ENCODE measurements at places on chromosomes 4 and X.
A peak's percentile ranks its signal among the peaks of the same experiment; 100 is the strongest.

- no peak for DNase-seq
These were observed 85.6 kb upstream of the EFHC2 start for GRCh38 chrX:44428989-44429627.

DNA sequence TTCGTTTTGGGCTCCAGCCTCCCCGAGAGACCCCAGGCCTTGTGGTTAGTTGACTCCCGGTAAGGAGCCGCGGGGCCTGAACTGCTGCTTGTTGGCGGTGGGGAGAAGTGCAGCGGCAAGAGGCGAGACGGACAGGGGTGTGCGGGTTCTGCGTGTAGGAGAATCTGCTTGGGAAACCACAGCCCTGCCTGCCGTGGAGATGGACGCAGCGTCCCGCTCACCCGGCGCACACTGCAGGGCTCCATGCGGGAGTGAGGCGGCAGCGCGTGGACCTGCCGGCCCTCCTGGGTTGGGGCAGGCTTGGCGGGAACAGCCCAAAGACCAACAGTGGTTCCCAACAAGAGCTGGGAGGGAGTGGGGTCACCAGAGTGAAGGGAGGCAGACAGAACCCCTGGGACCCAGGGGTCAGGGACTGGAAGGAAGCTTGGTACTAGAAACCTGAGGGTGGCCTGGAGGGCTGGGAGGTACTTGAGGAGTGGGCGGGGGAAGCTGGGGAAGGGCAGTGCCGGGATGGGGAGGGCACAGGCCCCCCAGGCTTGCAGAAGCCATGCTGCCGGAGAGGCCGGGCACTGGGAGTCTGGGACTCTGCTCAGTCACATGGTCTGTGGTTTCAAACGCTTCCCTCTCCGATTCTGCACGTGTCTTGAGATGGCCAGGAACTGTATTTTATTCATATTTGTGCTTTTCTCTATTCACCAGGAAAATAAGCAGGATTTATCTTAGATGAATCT is 70.8 kb downstream of the RGS12 start:
- DNase-seq = no peak

- DNase-seq = no peak
These were observed 138.6 kb upstream of the SFRP2 start for GRCh38 chr4:153927451-153927850.

- DNase-seq = no peak
These were observed 3.9 kb upstream of the LDOC1 start for GRCh38 chrX:141180851-141181250.

GRCh38 chr4:76090241-76090691 is 15.8 kb downstream of the ART3 start:
- DNase-seq = peak; percentile 33

DNA sequence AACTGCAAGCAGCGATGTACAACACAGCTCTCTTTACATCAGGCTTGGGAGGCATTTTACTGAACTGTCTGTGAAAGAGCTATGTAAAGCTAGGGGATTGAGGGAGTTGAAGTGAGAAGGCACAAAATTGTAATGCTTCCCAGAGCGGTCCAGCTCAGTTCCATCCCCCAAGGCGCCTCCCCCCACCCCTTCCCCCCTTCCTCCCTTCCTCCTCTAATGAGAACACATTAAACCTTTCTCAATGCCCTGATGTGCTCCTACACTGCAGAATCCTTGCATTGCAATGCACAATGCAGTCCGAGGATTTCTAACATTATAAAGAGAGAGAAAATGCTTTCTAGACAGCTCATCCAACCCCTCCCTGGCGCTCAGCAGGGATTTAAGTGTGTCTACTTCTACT is 73.9 kb downstream of the CXXC4 start:
- DNase-seq = peak; percentile 31

DNA sequence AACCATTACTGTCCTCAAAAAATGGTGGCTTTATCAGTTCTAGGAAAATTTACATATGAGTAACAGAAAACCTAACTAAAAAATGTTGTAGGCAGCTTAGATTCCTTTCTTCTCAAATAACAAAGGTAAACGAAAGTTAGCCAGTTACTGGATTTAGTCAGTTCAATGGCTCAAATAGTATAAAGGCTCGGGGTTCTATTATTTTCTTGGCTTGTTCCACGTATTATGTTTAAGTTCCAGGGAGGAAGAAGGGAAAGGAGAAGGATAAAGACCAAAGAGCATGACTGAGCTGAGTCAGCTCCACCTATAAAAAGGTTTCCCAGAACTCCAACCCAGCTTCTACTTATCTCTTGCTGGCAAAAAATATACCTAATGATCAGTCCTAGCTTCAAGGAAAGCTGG is 41.0 kb upstream of the MAB21L2 start:
- DNase-seq = no peak

DNA sequence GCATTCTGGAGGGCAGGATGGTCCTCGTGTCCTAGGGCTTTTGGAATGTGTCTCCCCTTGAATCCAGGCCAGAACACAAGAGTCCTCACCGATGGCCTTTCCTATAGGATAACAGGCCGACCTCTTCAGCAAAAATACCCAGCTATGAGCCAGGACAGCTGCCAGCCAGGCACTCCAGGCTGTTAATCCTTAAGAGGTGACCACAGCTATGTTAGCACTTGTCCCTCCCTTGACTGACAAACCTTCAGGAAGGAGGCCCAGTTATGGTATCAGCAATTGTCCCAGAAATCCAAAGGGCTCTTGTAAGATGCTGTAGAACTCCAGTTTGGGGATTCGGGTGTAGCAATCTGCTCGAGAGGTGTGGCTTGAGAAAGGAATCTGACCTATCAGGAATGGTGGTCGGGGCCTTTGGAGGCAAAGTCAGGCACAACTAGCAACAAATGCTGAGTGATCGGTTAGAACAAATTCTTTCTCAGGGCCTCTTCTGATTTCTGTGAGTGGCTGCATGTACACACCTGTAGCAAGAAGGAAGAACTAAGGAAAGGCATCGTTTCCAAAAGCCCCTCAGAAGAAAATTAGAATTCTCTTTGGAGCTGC is 54.6 kb downstream of the PTCHD1 start:
- no peak for DNase-seq

Measured in globus pallidus (tissue), 1 donor.